Activated CD8-positive, alpha-beta memory T cell treated with anti-CD3 and anti-CD28 coated beads, Interleukin-2, amount 50 U/mL, for 4 hours (primary cell): ENCODE measurements at places on chromosomes 6 and 20.
A peak's percentile ranks its signal among the peaks of the same experiment; 100 is the strongest.

GRCh38 chr6:131840441-131840840 lies 32.6 kb downstream of the ENPP1 start:
- no peak for DNase-seq

GRCh38 chr6:16712931-16713484 lies 48.3 kb downstream of the ATXN1 start:
- DNase-seq = no peak

DNA sequence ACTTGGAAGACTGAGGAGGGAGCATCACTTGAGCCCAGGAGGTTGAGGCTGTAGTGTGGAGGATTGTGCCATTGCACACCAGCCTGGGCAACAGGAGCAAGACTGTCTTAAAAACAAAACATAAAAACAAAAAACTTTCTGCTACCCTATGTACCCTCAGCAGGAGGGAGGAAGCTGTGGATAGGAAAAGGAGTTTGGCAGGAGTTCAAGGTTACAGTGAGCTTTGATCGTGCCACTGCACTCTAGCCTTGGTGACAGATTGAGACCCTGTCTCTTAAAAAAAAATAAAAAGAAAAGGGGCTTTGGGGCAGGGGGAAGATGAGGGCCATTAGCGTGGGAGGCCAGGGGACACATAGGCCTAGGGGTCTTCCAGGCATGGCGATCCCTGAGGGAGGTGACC lies 135.7 kb downstream of the DHX35 start:
- DNase-seq = no peak

GRCh38 chr6:90895299-90896074 lies 308.6 kb upstream of the MAP3K7 start:
- no peak for DNase-seq

DNA sequence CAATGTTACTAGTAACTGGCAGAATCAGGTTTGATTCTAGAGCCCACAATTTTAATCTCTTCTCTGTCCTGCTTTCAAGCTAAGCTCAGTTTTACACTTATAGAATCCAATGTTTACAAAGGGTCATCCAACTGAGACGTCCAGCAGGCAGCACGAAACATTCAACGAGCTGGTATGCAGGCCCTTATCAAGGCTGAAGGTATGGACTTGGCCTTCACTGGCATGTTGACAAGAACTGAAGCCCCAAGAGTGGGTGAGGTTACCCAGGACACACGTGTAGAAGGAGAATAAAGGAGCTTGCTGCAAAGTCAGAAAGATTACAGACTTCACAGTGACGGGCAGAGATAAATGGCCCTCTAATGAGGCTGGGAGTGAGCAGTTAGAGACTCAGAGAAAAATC lies 187.4 kb downstream of the KIF16B start:
- DNase-seq = no peak

DNA sequence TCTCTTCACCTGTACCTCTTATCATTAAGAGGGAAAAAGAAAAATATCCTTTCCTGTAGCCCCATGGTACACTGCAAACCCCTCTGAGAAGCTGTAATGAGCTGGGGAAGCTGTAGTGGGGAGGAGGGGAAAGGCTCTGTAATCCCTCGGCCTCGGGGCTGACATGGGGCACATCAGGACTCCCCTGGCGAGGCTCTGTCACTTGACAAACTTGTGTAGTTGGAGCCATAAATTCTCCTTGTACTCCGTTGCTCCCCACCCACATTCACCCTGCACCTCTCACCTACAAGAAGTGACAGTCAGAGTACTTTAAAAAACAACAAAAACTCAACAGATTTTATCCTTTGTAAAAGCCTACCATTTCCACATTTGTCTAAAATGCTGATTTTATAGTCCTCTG lies 475.7 kb upstream of the AGPAT4 start:
- no peak for DNase-seq

DNA sequence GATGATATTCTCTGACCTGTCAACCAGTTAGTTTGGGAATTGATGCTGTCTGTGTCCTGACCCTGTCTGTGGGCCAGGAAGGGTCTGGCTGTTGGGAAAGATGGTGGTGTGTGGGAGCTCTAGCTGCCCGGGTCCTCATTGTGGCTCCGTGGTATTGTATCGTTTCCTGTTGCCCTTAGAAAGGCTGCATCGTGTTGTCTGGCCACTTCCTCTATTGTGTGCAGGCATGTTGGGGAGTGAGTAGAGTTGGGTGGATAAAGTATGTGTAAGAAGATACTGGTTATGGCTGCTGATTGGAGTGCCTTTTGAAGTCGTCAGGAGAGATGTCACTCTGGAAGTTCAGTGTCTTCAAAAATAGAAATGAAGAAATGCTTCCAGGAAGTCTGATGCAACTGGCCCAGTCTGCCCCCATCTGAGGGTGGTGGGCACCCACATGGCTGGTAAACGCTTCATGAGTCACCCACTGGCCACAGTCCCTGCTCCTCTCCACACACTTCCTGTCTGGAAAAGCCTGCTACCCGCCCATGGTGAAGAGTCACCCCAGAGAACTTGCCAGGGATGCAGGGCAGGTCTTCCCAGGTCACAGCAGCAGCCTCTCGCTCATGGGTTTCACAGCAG lies 27.9 kb downstream of the PPARD start:
- peak; percentile 34 for DNase-seq

DNA sequence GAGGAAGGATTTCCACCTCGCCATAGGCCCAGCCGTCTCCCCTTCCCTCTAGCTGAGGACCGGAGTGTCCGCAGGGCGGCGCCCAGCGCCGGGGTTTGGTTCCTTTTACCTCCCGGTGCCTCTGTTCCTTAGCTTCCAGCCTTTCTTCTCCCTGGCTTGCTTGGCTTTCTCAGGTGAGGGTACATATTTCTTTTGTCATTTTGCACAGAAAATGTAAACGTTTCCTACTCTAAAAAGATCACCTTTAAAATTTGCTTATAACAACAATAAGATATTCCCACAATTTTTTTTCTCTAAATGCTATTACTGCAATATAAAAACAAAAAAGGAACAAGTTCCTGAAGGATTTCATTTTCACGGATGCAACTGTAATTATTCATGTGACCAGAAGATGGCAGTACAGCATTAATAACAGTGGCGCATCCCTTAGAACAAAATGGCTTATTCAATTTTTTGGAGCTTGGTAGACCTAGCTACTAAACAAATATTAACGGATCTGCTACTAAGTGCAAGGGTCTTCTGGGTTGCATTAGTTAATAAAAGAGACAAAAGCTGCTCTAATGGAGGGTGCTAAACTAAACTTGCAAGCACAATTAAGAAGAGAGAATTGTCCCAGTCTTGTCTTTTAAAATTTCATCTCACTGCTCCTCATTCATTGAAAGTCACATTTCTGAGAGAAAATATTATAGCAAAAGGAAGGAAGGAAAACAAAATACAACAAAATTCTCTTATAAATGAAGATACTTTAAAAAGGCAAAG lies 172.9 kb downstream of the ADGRG6 start:
- DNase-seq = no peak

- no peak for DNase-seq
Measured at GRCh38 chr6:8707956-8708772, 272.8 kb upstream of the SLC35B3 start.
